ENCODE measurements at places on chromosomes 5 and 9. TPM values are rescaled to one million over a fixed set of nuclear protein-coding genes. Genes with fewer than 3 reads are reported as not detected.

Gene GHR
- not detected for total RNA-seq

Gene IFNA21
- not detected for total RNA-seq

Gene ITGA2
- 1.5 TPM for total RNA-seq

Gene POLR3G
- 0.88 TPM for total RNA-seq

Gene LCN15
- not detected for total RNA-seq

Gene NUTM2F
- total RNA-seq = not detected

DNA sequence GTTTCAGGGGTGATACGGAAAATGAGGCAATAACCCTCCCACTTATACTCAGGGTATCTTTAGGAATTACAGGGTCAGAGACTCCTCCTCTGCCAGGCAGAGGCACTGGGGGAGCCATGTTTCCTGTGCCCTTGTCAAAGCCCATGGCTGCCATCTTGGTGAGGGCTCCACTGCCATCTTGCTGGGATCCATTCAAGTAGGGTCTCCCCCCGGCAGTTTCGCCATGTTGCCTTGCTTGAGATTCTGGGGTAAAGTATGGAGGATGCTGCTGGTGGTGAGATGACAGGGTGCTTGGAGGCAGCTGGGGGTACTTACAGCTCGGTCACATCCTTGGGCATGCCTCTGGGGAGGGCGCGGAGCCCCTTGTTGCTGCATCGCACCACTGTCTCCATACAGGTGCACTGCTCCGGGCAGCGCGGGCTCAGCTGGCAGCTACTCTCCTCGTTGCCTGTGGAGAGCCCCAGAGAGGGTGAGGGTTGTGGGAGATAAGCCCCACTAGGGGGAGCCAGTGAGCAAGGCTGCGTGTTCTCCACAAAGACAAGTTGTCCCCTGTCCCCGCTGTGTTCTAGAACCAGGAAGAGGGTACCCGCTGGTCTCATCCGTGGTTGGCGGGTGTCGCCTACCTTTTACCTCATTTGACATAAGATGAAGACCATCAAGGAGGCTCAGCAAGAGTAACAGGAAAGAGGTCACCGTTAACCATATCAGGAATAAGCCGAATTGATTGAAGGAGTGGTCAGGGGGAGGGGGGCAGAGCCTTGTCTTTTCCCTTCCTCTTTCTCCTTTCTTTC lies 169.0 kb upstream of the PANK3 start:
- no peaks in the 10 kb centered on the region for H3K36me3 ChIP-seq
- H3K4me3 ChIP-seq = no peak overlapping the region
- peaks cover 4% of the 10 kb centered on the region for H3K27me3 ChIP-seq
- H3K27ac ChIP-seq = no peak overlapping the region

GRCh38 chr5:95620870-95621838 lies 1.3 kb downstream of the GPR150 start:
- H3K27ac ChIP-seq = peak overlapping the region; percentile 57
- peaks cover 5% of the 10 kb centered on the region for H3K27me3 ChIP-seq
- peak overlapping the region; percentile 66 for H3K4me3 ChIP-seq
- H3K4me1 ChIP-seq = peaks cover 38% of the 10 kb centered on the region

DNA sequence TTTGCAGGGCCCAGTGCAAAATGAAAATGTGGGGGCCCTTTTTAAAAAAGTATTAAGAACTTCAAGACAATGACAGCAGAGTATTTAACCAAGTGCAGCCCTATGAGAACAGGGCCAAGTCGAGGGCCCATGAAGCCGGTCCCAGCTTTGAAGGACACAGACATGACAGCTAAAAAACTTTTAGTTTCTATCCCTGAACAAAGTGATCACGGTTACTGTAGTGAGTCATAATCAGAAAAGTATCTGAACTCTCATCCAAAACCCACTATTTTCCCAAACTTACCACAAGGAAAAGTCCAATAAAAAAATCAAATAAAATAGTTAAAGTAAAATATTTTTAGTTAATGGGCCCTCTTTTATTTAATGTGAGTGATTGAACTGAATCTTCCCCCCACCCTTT lies 126.0 kb downstream of the MEF2C start:
- no peak overlapping the region for H3K4me3 ChIP-seq
- no peak for DNase-seq
- no peaks in the 10 kb centered on the region for H3K36me3 ChIP-seq
- no peak overlapping the region for H3K27ac ChIP-seq

DNA sequence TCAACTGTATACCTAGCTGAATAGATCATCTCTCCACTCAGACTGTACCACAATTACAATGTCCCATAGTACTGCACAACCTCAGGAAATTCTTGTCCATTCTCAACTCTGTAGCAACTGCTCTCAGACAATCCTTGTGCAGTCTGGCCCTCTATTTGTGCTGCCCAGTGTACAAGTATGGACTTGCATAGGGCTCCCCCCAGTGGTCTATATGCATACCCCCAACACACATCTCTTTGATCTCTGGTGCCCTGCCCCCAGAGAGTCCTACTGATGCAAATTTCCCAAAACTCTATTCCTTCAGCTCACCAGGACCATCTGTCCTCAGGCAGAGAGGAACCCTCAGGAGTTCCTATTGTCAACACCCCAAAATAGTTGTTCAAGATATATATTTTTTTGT lies 205.3 kb downstream of the SLCO4C1 start:
- H3K27me3 ChIP-seq = no peaks in the 10 kb centered on the region
- DNase-seq = no peak
- H3K4me3 ChIP-seq = no peak overlapping the region
- no peaks in the 10 kb centered on the region for H3K36me3 ChIP-seq
- H3K4me1 ChIP-seq = no peaks in the 10 kb centered on the region

- H3K4me1 ChIP-seq = no peaks in the 10 kb centered on the region
- H3K36me3 ChIP-seq = no peaks in the 10 kb centered on the region
- H3K4me3 ChIP-seq = no peak overlapping the region
- H3K27me3 ChIP-seq = peaks cover 5% of the 10 kb centered on the region
- DNase-seq = no peak
These were observed 301.1 kb upstream of the ACTBL2 start for GRCh38 chr5:57783693-57784092.

Measured in T-cell (primary cell).